Lower lobe of right lung (tissue), 2 donors: ENCODE measurements at places on chromosomes 5 and 9. TPM values are rescaled to one million over a fixed set of nuclear protein-coding genes. Genes with fewer than 3 reads are reported as not detected.

Gene FLT4
- 24.8 TPM for total RNA-seq

Gene FAM170A
- not detected for total RNA-seq

Gene PCSK1
- total RNA-seq = 0.18 TPM

Gene SHISAL2B
- not detected for total RNA-seq

Gene SURF4
- 126 TPM for total RNA-seq

Gene MXD3
- 10.8 TPM for total RNA-seq

Gene CCDC171
- 2.9 TPM for total RNA-seq

Gene PDE6A
- not detected for total RNA-seq

Gene MAPK9
- total RNA-seq = 43.1 TPM

Gene PLAC8L1
- not detected for total RNA-seq

Gene FOXD4L6
- total RNA-seq = not detected

Gene CDC25C
- 0.47 TPM for total RNA-seq

Gene AQP7
- total RNA-seq = 3.7 TPM

Gene DOCK8
- 112 TPM for total RNA-seq

Gene RIMOC1
- total RNA-seq = 25.1 TPM

Gene ATG12
- 35.7 TPM for total RNA-seq

Gene SHC3
- 13.2 TPM for total RNA-seq

Gene FRMPD1
- total RNA-seq = 0.06 TPM

Gene C9orf43
- 0.35 TPM for total RNA-seq

Gene CDK5RAP2
- total RNA-seq = 54.7 TPM

Gene OR1J4
- total RNA-seq = not detected

Gene HTR4
- not detected for total RNA-seq

Gene SPINK9
- total RNA-seq = not detected

Gene CARD9
- 15.0 TPM for total RNA-seq

Gene MAMDC4
- total RNA-seq = 13.5 TPM

Gene SVEP1
- total RNA-seq = 55.9 TPM

Gene ZFP2
- total RNA-seq = 2.0 TPM

Gene FAM114A2
- total RNA-seq = 39.6 TPM

Gene SLC26A2
- 14.7 TPM for total RNA-seq

Gene NDST1
- total RNA-seq = 117 TPM

Gene OSMR
- total RNA-seq = 61.6 TPM

Gene NR2F1
- total RNA-seq = 42.6 TPM

Gene OTP
- total RNA-seq = not detected

Gene KCNV2
- total RNA-seq = not detected

Gene BTNL9
- total RNA-seq = 125 TPM

Gene SHROOM1
- 17.3 TPM for total RNA-seq

Gene LCNL1
- 1.9 TPM for total RNA-seq

Gene RORB
- 3.4 TPM for total RNA-seq

Gene BAAT
- total RNA-seq = not detected

Gene TEX48
- total RNA-seq = not detected

Gene PCA3
- not detected for total RNA-seq

Gene PCDHB12
- total RNA-seq = 1.7 TPM

Gene IL13
- not detected for total RNA-seq

Gene QRFP
- total RNA-seq = not detected

Gene LHX2
- total RNA-seq = not detected

Gene HCN1
- not detected for total RNA-seq

Gene POMT1
- 25.9 TPM for total RNA-seq

Gene PTGS1
- 14.9 TPM for total RNA-seq

Gene SPATA31A3
- total RNA-seq = not detected
